ENCODE measurements at places on chromosomes 13 and 19.

DNA sequence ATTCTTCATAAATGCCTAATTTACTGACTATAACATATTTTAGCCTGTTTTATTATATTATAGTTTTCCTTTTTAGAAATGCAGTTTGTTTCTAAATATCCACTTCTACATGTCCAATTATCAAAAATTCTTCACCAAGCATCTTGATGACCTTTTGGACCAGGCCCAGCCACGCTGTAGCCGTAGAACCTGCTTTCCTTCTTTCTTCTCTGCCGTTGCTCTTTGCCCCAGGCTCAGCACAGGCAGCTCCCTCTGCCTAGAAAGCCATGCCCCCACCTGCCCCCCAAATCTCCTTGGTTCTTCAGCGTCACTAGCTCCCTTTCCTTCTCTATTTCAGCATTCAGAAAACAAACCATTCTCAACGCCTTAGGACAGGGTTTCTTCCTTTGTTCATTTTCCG, 65.4 kb downstream of the ESD start:
- DNase-seq, result no peak

GRCh38 chr13:73958657-73959397, 175.4 kb downstream of the KLF12 start:
- no peak for DNase-seq

DNA sequence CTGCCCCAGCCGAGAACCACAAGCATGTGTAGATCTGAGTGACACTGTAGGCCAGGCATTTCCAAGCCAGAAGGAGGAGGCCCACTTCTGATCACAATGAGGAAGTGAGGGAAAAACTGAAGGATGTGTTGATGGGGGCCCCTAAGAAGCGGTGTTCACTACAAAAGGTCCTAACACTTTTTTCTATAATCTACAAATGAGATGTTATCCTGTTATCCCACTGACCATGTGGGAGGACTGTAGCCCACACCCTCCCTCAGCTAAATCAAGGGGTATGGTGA, 99.0 kb upstream of the MCF2L start:
- no peak for DNase-seq

DNA sequence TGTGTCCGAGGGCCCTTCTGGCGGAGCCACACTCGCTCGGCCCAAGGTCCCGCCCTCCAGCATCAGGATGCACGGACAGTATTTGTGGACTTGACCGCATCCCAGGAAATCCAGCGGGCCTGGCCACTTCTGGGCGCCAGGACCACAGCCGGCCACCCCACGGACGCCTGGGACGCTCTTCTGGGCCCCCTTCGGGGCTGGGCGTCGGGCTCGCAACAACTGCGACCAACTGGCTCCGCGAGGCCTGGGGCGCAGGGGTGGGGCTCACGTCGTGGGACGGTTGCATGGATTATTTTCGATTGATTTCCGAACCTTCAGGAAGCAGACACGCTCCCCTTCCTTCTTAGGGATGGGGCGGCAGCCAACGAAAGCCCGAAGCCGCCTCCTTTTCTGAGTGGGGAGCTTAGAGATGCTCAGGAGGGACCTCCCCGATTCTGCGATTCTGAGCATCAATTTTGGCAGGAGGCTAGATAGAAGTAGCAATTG, 521 bp upstream of the NUP58 start:
- DNase-seq, result no peak

DNA sequence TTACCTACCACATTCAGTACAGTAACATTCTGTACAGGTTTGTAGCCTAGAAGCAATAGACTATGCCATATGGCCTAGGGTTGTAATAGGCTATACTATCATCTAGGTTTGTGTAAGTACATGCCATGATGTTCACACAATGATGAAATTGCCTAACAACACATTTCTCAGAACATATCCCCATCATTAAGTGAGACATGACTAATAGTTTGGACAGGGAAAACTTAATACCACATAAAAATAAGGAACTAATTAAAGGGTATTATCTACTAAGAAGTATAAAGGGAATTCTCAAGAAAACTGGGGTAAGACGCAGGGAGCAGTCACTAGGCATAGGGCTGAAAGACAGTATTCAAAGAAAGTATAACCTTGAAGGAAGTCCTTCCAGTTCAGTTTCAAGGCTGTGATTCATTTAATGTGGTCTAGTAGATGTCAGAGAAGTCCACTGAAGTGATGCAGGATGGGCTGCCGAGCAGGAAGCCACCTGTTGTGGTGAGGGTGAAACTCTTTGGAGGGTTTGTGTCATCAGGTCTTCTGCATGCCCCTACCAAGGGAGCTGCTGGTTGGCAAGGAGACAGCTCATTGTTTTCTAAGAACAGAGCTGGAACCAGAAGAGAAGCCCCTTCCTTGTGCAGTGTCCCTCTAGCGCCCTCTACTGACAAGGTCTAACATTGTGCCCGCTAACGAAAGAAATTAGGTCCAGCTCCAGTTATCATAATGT, 122.9 kb downstream of the OLFM4 start:
- DNase-seq, result peak; percentile 1

Data from stimulated activated CD8-positive, alpha-beta memory T cell treated with anti-CD3 and anti-CD28 coated beads, Interleukin-15, amount 100 ng/mL, for 1 hour (primary cell).